ENCODE measurements at places on chromosomes 7 and 10.

GRCh38 chr7:156889089-156889488, 3.9 kb downstream of the LMBR1 start:
- DNase-seq: no peak

- peak; percentile 32 for DNase-seq
Observed at GRCh38 chr7:107659666-107660065, 962 bp upstream of the SLC26A4 start.

- DNase-seq: no peak
Observed at GRCh38 chr7:67725423-67725822, 728.8 kb downstream of the TYW1 start.

- DNase-seq: no peak
Observed at GRCh38 chr7:138527746-138528223, 67.7 kb downstream of the TRIM24 start.

DNA sequence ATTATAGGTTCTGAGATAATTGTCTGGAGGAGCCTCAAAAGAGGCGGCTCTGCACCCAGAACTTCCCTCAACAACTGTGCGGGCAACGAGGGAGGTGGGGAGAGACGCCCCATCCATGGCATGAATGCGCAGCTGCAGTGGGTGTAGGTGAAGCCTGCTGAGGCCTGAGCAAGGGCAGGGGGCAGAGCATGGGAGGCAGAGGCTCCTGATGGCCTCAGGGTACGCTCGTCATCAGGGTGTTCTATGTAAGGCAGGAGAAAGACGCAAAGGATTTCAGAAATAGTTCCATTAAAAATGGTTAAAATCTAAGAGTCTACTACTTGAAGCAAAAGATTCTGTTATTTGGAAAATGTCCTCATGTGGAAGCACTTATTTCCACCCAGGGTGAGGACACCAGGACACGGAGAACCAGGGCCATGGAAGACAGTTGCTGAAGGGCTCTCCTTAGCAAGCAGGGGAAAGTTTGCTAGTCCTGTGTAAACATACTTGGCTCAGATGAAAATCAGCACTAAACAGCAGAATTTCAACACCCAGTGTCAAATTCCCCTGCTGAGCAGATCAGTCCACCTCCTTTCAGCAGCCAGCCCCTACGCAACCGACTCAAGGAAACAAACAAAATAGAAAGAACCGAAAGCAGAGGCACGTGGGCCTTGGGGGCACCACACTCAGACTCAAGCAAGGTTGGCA, 18.9 kb downstream of the INSIG1 start:
- DNase-seq: no peak

GRCh38 chr10:123413353-123413752, 252.8 kb upstream of the GPR26 start:
- DNase-seq: no peak

- DNase-seq: no peak
Observed at GRCh38 chr7:68744036-68744435, 854.2 kb upstream of the AUTS2 start.

DNA sequence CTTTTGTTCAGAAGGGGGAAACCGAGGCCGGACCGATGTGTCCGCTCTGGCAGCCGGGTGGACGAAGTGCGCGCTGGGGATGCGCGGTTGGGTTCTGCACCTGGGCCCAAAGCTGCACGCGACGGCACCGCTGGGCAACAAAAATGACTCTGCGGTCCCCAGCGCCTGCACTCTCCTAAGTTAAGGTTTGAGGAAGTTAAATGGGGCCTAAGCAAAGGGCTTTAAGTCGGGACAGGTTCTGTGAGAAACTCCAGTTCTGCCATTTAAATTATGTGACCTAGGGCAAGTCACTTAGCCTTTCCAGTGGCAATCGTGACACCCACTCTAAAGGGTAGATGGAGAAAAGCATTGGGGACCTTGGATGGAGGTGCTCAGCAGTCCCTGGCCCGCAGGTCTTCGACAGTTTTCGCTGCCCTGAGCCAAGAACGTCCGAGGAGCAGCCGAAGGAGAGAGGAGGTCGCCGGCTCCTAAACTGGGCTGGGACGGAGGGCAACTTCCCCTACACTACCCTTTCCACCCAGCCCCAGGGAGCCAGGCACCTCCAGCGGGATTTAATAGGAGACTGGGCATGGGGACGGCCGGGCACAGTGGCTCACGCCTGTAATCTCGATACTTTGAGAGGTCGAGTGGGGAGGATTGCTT, 534 bp upstream of the ACBD5 start:
- DNase-seq: peak; percentile 36

DNA sequence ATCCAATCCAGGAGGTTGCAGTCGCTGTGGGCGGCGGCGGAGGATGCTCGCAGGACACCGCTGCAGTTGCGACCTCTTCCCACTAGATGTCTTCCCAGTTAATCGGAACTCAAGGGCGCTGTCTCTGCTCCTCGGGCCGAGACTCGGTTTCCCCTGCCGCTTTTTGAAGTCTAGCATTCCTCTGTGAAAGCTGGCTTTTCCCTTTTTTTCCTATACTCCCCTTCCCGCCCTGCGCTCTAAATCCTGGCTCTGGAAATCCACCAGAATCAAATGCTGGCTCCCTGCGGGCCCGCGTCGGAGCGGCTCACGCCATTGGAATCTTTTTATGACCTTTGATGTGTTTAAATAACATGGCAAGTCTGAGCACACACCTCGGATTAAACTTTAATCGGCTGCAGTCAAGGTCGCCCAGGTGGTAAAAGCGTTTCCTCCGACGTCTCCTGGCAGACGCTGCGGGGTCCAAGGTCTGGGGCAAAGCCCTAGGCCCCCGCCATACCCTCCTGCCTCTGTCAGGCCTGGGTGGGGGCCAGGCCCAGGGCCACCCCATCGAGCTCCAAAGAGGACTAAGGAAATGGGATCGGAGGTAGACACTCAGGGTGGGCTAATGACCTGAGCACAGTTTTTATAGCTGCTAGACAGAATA, 10.7 kb upstream of the HOXA13 start:
- DNase-seq: peak; percentile 54

GRCh38 chr7:133290676-133291333, 37.9 kb downstream of the EXOC4 start:
- DNase-seq: no peak

DNA sequence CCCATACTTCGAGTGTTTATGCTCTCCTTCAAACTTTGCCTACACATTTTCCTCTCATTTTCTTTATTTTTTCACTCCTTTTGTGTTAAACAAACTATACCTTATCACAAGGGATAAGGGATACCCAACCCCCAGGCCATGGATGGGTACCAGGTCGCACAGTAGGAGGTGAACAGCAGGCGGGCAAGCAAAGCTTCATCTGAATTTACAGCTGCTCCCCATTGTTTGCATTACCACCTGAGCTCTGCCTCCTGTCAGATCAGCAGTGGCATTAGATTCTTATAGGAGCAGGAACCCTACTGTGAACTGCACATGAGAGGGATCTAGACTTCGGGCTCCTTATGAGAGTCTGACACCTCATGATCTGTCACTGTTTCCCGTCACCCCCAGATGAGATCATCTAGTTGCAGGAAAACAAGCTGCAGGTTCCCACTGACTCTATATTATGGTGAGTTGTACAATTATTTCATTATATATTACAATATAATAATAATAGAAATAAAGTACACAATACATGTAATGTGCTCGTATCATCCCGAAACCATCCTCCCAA, 28.5 kb downstream of the ZC3HC1 start:
- no peak for DNase-seq

GRCh38 chr10:99595770-99596465, 24.3 kb downstream of the SLC25A28 start:
- DNase-seq: no peak

- DNase-seq: no peak
Observed at GRCh38 chr10:69292459-69292858, 14.2 kb downstream of the HK1 start.

DNA sequence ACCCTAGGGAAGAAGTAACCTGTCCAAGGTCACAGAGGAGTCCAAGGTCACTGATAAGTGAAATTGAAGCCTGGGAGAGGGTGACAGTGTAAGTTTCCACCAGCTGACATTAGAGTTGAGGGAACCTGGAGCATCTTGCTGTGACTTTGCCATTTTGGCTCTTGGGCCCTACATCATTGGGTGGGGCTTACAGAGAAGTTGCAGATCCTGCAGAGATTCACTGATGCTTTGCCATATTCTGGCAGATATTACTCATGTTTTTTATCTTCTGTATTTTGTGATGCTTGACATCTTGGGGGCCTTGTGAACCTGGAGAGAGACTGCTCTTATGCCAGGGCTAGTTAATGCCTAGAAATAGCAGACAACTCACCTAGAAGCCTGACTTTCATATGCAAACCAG, 36.5 kb downstream of the SMKR1 start:
- no peak for DNase-seq

DNA sequence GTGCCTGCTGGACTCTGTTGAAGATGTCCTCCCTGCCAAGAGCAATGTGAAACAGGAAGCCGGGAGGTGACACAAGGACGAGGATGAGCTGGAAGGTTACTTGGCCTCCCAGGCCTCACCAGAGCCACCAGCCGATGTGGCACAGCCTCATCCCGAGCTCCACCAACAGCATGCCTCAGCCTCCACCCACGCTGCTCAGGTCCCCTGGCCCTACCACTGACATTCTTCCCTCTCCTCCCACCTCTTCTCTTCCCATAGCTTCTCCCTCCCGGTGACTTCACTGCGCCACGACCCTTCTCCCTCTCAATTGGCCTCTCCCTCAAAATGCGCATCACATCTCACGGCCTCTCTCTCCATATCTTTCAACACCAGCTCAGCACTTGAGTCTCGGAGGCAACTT, 249.9 kb downstream of the SKAP2 start:
- no peak for DNase-seq

Measured in stimulated activated CD4-positive, alpha-beta T cell treated with anti-CD3 and anti-CD28 coated beads, Interleukin-2, amount 100 ng/mL, for 24 hours (primary cell).